Cardiac septum (tissue), 1 donor: ENCODE measurements at places on chromosomes 4 and X. TPM values are rescaled to one million over a fixed set of nuclear protein-coding genes. Genes with fewer than 3 reads are reported as not detected.

DNA sequence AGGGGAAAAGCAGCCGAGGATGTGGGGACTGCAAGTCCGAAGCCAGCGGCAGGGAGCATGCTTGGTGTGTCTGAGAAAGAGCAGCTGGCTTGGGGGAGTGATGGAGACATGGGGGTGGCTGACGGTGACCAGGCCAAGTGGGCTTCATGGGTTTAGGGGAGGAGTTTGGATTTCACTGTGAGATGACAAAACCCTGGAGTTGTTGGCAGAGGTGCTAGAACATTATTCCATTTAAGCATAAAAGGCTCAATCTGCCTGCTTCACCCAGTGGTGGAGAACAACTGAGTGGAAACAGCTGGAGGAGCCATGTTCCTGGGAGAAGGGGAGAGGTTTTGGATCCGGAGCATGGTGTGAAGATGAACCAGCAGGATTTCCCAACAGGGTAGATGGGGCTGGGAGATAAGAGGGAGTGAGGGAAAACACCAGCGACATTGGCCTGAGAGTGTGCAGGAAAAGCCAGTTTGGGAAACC is 318.0 kb upstream of the TAPT1 start:
- no peak for DNase-seq

Gene SCML1
- total RNA-seq: 8.2 TPM

DNA sequence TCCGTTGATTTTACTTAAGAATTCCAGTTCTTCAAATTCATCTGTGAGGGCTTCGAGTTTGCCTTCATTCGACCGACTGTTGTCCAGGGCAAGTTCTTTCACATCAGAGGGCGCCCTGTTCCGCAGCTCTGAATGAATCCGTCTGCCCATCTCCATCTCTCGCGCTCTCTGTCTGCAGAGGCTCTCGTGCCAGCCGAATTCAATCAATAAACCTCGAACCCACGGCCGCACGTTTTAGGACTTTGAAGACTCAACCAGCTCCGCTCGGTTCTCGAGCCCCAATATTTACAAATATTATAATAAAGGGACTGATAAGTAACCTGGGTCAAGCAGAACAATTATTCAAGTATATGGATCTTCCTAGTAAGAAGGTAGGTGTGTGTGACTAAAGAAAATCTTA is 556.4 kb upstream of the SMIM31 start:
- no peak for DNase-seq

DNA sequence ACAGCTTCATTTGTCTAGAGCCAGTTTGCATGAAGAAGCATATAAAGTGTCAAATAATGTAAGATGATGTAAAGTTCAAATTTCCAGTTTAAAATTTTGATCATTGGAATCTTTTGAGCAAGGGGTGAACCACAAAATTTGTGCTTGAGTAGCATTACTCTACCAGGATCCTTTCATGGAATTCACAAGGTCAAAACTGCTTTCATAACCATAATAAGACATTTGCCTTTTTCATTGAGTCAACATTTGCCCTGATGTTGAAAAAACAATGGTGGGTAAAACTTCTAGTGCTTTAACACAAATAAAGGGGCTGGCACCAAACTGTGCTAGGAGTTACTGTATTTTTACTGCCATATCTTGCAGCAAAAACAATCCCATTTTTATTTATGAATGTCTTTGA is 142.2 kb downstream of the GLRA3 start:
- no peak for DNase-seq
